ENCODE measurements at places on chromosomes 1 and 21. TPM values are rescaled to one million over a fixed set of nuclear protein-coding genes. Genes with fewer than 3 reads are reported as not detected.

The FNDC10 gene
- total RNA-seq = 1.0 TPM

The GBP4 gene
- total RNA-seq = 4.1 TPM

The FCRL6 gene
- total RNA-seq = not detected

The FOXD3 gene
- total RNA-seq = 8.2 TPM

The TRNP1 gene
- total RNA-seq = 4.5 TPM

The SELP gene
- total RNA-seq = 7.2 TPM

GRCh38 chr21:14071902-14072734 lies 138.6 kb downstream of the LIPI start:
- DNase-seq = no peak

DNA sequence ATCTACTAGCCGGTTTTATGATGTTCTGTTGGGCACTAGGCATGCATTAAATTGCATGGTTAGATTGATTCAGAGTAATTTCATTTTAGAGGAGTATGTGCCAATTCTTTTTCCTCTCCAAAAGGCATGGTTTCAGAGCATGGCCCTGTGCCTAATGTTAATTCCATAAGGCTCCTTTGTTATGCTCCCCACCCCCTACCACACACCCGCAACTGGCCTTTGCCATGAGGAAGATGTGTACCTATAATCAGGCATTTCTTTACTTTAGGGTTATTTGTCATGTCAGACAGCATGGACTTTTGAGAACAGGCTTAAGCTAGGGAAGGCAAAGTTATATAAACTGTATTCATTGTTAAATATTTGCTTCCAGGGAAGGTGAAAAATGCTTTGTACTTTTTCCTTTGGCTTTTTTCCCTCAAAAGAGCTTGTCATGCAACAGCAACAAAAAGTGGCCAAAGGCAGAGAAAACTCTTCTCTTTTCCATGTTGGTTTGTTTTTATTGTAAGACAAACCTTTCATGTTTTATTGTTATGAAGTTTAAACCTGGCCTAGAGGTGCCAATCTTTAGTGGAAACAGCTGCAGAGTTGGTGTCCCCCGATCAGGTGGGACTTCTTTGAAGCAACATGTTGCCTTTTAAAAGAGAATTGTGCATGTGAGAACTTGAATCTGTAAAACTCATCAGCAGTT lies 24.3 kb upstream of the NBL1 start:
- peak; percentile 52 for DNase-seq

DNA sequence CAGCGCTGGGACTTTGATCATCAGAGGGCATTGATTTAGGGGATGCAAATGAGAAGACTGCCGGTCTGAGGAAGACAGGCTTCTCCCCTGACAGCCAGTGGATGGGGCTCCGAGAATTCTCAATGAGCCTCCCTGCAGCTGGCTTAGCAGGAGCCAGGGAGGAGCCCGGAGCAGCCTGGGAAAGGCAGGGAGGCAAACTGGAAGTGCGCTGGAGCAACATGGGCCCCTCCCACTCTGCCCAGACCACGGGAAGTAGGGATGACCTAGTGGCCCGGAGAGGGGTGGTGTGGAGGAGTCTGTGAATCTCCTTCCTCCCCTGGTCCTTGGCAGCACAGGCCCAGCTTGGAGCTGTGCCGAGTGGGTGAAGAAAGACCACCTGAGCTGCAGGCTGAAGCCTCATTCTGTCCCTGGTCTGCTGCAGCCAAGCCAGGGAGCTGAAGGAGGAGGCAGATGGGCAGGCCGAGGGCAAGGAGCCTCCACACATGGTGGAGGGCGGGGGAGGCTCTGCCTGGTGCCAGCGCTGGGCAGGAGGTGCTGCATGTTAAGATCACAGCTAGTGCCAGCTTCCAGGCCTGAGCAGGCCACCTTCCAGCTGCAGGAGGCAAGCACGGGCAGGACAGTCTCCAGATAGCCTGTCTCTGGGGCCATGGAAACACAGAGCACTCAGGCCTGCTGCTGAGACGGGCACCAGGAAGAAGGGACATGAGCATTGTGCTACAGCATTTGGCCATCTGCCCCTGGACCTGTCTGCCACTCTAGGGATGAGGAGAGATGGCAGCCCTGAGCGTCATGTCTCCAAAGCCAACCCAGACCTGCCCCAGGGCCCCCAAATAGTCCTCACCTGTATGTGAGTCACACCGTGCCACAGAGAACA lies 12.2 kb upstream of the CLSTN1 start:
- peak; percentile 48 for DNase-seq

GRCh38 chr1:119758584-119758983 lies 10.1 kb downstream of the HMGCS2 start:
- no peak for DNase-seq

DNA sequence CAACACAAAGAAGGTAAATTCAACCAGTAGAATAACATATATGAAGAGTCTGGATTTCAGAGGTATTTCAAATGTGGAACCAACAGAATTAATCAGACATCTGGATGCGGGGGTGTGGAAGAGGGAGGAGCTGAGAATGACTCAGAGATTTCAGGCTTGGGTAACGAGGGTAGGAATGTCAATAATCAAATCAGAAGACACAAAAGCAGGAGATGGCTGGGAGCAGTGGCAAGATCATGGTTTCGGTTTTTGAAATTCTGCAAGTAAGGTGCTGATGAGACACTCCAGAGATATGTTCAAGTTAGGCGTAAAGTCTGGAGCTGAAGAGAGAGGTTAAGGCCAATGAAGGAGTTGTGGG lies 64.0 kb downstream of the PLPPR5 start:
- no peak for DNase-seq

DNA sequence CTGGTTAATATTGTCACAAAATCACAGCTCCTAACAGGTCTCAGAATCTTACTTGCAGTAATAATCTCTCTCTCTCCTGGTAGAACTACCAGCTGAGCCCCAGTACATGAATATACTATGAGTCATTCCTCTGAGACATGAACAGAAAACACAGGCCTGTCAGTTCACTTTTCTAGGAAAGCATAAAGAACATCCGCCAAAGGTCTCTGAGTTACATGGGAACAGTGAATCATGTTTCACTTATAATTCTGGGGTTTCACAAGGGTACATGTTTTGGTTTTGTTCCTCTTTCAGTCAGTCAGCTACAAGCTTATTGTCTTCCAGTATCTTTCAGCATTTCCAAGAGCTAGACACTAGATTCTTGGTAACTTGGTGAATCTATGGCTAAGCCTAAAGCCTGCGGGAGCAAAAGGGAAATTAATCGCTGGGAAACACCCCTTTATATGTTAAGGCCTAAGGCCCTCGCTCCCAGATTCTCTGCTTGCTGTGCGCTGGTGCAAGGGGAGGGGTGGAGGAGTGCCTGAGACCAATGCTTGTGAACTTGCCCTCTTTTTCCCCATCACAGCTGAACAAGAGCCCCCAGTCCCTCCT lies 31.7 kb downstream of the IFNGR2 start:
- peak; percentile 28 for DNase-seq

DNA sequence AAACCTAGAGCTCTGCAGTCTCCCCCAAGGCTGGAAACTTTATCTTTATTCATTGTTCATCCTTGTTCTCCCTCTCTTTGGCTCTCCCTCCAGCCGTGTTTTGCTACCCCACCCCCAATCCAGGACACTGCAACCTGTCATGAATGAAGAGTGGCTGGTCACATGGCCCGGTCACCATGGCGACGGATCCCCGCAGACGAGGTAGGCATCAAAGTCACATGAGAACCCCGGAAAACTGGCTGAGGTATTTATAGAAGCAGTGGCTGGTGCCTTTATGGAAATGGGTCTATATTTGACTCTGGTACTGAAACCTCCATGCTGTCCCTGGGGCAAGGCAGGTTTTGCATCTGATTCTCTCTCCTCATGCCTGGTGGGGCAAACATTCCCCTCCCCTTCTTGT lies 13.4 kb upstream of the SLC6A17 start:
- DNase-seq = peak; percentile 10

- DNase-seq = peak; percentile 12
These were observed at the start of gene ARHGAP30 for GRCh38 chr1:161069731-161070270. ARHGAP30 (minus strand) TSS chr1:161069891; CDS start chr1:161069624, 267 bp downstream.

- no peak for DNase-seq
These were observed 175.5 kb downstream of the RGS7 start for GRCh38 chr1:241181471-241181870.

DNA sequence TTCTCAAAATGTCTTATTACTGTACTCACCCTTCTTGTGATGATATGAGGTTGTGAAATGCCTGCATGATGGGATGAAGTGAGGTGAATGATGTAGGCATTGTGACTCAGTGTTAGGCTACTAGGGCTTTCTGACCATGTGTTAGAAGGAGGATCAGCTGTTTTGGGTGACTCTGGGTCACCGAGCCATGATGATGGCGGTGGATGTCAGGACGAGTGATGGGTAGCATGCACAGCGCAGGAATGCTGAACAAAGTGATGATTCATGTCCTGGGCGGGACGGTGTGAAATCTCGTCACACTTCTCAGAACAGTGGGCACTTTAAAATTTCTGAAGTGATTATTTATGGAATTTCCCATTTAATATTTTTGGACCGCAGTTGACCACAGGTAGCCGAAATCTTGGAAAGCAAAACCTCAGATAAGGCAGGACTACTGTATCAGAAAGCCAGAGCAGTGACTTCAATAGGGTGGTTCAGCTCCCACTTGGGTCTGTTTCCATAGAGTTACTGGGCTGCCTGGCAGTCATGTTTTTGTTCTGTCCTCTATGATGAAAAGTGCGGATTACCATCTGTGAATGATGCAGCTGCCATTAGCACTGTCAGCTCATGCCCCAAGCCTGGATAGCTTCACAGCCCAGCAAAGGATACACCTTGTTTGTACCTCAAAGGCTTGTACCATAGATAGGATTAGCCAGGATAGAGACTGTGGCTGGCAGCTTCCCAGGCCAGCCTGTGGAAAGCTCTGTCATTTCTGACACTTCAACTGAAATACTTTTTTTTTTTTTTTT lies 26.6 kb downstream of the IL6R start:
- no peak for DNase-seq

- DNase-seq = peak; percentile 44
These were observed 4.7 kb upstream of the CD55 start for GRCh38 chr1:207316622-207317391.

DNA sequence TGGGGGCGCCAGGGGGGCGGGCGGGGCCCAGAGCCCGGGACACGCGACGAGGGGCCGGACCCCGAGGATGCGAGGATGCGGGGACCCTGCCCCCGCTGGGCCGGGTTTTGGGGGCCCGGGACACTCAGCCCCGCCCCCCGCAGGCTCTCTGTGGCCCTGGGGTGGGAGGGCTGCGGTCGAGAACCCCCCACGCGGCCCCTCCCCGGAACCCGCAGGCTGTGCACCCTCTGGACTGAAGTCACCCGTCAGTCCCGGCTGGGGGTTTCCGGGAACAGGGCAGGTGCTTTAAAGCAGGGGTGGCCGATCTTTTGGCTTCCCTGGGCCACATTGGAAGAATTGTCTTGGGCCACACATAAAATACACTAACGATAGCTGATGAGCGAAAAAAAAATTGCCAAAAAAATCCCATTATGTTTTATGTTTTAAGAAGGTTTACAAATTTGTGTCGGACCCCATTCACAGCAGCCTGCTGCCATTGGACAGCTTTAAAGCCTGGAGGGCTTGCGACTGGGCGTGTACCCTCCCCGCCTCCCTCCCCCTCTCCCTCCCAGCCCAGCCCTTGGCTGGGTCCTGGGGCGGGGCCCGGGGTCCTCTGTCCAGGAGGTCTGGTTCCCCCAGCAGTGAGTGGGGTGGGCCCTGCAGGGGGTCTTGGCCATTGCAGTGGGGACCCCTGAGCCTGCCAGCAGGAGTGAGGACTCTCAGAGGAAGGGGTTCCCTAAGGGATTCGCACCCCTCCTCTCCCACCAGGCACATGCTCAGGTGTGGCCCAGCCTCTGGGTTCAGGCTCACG lies 21.6 kb upstream of the C1orf159 start:
- no peak for DNase-seq

DNA sequence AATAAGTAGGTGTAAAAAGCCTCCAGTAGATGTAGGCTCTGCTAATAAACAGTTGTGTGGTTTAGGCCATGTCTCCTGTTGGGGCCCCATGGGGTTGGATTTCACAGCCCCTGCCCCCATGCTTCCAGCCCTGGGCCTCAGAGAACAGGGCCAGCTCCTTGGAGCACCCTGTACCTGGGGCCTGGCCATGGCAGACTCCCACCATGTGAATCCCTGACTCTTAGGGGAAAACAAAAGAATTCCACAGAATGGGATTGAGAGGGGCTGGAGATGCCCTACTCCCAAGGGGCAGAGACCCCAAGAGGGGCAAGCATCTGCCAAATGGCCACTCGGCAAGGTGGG lies 11.5 kb downstream of the LRP8 start:
- no peak for DNase-seq

- DNase-seq = no peak
These were observed 9.3 kb upstream of the ANGPTL3 start for GRCh38 chr1:62588000-62588399.

DNA sequence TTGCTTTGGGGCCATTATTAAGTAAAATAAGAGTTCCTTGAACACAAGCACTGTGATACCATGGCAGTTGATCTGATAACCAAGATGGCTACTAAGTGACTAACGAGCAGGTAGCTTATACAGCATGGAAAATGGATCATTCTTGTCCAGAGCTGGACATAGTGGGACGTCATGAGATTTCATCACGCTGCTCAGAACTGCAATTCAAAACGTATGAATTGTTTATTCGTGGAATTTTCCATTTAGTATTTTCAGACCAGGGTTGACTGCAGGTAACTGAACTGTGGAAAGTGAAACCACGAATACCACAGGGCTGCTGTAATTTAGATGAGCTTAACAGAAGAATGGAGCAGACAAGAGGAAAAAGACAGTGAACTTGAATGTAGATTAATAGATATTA lies 38.9 kb downstream of the CCDC18 start:
- DNase-seq = no peak

DNA sequence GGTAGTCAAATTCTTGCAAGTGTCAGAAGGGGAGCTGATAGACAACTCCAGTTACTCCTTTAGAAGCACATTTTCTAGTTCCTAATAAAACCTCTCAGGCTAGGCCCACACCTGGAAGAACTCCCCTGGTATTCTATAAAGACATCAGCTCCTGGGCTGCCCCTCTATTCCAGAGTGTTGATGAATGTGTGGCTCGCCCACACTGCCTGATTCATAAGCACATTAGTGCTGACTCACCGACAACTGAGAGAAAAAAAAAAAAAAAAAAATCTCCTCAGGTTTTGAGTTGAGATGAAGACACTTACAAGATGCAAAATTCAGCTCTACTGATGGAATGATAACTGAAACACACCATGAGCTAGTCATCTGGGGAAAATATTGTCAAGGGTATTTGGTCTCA lies 188.1 kb downstream of the TNR start:
- DNase-seq = no peak
